Stimulated activated CD4-positive, alpha-beta T cell treated with anti-CD3 and anti-CD28 coated beads, TNF-alpha, amount 100 ng/mL, for 48 hours (primary cell): ENCODE measurements at places on chromosomes 2 and 18.

GRCh38 chr2:232892843-232893242, 22.8 kb downstream of the SNORC start:
- no peak for DNase-seq

- DNase-seq = no peak
Observed at GRCh38 chr18:50839341-50839740, 19.5 kb upstream of the MRO start.

DNA sequence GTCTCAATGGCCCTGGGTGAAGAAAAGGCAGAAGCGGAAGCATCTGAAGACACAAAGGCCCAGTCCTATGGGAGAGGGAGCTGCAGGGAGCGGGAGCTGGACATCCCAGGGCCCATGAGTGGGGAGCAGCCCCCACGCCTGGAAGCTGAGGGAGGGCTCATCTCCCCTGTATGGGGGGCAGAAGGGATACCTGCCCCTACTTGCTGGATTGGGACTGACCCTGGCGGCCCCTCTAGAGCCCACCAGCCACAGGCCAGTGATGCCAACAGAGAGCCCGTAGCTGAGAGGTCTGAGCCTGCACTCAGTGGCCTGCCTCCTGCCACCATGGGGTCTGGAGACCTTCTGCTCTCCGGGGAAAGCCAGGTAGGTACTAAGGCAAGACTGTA, 13.2 kb downstream of the CEP68 start:
- DNase-seq = no peak

DNA sequence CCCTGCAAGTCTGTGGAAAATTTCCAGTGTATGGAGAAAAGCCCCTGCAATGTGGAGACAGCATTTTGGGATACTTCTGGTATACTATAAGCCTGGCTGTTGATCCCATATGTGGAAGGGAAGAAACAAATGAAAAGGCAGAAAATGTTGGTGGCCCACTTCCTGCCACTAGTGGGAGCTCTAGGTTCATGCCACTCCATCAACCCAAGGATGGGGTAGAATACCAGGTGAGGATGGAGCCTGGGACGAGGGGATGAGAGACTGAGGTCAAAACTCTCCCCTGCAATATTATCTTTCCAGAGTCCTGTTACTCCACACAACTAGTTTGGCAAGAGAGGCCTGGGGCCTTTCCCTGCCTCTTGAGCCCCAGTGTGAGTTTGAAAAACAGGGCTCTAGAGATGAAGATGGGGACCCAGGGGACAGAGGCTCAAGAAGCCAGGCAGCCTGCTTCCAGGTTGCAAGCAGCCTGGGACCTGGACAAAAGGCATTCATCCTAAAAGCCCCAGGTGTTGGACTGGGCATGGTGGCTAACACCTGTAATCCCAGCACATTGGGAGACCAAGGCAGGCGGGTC, 31.9 kb downstream of the BMP10 start:
- DNase-seq = peak; percentile 16

DNA sequence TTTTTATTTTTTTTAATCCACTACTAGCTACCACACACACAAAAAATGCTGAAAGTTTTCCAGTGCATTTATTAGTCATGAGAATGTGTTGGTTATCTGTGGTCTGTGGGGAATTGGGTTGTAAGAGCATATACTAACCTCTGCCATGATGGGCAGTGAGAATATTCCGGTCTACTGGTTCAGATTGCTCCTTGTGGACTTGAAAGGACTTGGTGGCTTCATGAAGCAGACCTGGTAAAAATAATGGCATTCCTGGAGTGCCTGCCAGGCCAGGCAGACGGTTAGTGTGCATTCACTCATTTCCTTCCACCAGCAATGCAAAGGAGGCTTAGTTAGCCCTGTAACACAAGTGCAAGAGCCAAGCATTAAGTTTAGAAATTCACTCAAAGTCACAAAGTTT, 150.8 kb downstream of the THSD7B start:
- DNase-seq = no peak

DNA sequence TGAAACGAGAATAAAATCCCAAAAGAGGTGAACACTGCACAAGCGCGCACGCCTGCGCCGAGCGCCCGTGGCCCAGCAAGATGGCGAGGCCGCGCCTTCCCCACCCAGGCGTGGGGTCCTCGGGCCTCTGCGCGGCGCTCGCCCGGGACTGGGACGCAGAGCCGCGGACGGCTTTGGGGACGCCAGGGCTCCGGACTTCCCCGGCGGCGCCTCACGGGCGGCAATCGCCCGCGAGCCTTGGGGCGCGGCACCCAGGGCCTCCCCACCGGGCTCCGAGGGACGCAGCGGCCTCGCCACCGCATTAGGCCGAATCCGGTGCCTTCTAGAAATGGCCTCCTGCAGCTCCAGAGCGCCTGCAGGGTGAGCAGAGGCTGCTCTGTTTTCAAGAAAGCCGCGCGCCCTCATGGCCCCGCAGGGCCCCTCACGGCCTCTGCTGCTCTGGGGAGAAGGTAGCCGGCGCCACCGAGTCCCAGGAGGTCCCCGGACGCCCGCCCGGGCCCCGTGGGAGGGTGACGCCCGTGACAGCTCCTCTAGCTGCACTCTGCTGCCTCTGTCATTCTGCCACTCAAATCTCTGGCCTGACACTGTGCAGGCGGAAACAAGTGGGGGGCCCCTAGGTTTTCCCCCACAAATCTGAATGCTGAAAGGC, 35.9 kb upstream of the POMC start:
- no peak for DNase-seq

DNA sequence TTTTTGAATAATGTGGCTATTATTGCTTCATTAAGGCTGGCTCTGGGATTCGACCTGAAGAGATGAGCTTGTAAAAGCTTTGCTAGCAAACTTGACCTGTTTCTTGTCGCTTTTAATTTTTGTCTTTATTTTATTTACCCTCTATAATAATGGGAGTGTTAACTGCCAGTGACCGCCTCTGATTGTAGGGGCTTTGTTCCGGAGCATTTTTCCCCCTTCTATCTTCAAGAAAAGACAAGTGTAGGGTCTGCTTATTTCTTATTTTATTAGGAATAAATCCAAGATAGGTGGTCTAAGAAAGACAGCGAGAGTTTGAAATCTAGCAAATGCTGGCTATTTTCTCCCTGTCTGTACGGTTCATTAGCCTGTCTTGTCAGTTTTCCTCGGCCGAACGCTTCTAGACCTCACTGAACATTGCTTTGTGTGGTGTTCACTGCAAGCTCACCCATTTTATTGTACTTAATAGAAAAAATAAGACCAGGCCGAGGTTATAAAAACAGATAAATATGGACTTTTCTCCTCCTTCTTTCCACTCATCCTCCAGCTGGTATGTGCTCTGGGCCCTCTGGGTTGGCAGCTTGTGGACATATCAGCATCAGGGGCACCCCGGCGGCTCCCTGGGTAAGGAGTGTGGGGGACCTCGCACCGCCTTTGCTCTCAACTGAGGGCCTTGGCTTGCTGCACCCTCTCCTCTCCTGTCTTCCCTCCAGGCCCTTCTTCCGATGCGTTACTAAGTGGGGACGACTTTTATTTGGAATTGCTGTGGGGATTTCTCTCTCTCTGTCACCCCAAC, 8.5 kb downstream of the MEIS1 start:
- no peak for DNase-seq

DNA sequence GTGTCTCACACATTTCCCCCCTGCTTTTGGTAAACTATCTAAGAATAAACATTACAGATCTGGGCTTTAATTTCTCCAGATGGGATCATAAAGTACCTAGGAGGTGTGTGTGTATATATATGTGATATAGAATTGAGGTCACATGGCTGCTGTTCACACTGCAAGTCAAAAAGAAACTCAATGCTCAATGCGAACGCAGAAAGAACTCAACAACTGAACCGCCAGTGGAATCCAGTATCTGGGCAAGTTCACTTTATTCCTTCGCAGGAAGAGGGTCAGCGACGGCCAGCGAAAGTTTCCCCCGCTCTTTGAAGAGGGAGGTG, 17.7 kb downstream of the POU3F3 start:
- DNase-seq = no peak

DNA sequence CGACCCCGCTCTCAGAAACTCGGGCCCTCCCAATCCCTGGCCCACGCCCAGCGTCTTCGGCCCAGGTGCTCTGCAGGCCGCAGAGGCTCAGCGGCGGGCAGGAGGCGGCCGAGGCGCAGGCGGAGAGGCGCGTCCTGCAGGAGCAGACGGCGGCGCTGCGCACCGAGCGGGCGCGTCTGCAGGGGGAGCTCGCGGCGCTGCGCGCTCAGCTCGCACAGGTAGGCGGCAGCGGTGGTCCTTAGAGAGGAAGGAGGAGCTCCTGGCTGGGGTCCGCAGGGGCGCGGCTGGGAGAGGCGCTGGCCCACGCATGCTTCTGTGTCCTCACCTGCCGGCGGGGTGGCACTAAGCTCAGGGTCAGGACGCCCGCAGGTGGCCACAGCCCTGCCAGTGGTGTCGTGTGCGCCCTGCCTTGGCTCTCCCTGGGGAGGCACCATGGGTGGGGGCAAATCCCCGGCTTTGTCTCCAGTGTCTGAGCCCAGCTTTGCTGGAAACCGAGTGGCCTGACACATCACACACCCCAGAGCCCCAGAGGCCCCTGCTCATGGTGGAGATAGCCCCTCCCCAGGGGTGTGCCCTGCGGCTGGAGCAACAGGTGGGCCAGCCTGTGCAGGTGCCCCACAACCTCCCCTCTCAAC, 14.9 kb upstream of the SNED1 start:
- no peak for DNase-seq

DNA sequence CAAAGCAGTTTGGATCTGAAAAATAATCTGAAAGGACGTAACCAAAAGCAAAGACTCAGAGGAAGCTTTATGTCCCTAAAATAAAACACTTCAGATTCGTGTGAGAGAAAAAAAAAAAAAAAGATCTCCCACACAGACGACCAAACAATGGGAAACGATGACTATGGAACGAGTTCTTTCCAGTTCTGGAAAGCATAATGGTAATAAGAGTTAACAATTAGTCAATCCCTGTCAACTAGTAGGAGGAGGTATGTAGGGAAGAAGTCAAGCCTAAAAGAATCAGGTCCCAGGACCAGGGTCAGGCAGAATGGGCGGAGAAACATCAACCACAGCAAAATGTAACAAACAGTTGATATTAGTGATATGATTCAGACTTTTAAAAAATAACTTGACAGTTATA, 170.3 kb upstream of the SETBP1 start:
- no peak for DNase-seq

GRCh38 chr2:191950132-191950874, 103.4 kb upstream of the CAVIN2 start:
- no peak for DNase-seq

GRCh38 chr2:163528640-163529217, 207.1 kb downstream of the FIGN start:
- no peak for DNase-seq

DNA sequence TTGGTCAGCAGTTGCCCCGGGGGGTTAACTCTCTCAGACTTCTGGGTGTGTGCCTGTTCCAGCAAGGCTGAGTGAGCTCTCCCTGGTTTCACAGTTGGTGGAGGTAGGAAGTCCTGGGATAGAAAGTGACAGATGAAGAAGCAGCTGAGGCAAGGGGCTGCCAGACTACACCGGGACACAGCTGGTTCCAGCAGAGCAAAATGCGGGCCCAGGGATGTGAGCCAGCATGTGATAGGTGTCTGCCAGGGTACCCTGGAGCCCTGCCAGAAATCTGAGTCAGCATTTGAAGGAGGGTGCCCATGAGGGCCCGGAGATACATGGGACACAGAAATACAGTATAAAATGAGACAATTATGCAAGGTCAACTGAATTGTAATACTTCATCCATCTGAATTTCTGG, 79.3 kb upstream of the LGALSL start:
- DNase-seq = no peak

GRCh38 chr2:241047253-241048010, 49.0 kb downstream of the SNED1 start:
- DNase-seq = no peak

DNA sequence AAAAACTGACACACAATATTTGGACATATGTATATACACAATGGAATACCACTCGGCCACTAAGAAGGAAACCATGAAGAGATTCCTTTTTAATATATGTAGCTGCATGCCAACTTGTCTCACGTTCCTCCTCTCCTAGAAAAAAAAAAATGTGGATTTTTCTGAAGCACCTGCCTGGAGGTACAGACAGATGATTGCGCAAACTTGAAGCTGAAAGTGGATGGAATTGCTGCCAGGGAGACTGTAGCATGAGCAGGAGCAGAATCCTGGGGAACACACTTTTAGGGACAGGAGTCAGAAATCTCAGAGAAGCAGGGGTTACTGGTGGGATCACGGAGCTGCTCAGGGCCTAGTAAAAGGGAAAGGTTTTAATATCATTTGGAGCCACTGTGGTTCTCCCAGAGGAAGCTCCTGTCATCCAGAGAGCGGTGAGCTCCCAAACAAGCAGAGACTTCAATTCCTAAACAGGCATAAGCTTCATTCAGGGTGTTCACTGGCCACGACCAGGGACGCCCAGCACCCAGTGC, 640 bp upstream of the SPR start:
- DNase-seq = no peak

DNA sequence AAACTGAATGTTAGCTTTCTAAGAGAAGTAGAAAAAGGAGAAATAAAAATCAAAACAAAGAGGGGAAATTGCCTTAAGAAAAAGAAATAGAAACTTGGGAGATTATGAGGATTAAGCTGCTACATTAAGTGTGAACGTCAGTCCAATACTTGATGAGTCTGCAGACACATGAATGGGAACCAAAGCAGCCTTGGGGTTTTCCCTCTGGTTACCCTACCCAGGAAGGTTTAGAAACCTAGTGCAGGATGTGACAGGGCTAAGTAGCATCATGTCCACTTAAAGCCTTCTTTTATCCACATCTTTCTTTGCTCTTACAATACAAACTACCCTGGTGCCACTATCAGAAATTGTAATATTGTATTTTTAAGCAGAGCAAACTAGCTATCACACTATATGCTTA, 22.3 kb downstream of the SLC35F5 start:
- DNase-seq = no peak

- no peak for DNase-seq
Observed at GRCh38 chr2:112713926-112714325, 6.9 kb upstream of the NT5DC4 start.

DNA sequence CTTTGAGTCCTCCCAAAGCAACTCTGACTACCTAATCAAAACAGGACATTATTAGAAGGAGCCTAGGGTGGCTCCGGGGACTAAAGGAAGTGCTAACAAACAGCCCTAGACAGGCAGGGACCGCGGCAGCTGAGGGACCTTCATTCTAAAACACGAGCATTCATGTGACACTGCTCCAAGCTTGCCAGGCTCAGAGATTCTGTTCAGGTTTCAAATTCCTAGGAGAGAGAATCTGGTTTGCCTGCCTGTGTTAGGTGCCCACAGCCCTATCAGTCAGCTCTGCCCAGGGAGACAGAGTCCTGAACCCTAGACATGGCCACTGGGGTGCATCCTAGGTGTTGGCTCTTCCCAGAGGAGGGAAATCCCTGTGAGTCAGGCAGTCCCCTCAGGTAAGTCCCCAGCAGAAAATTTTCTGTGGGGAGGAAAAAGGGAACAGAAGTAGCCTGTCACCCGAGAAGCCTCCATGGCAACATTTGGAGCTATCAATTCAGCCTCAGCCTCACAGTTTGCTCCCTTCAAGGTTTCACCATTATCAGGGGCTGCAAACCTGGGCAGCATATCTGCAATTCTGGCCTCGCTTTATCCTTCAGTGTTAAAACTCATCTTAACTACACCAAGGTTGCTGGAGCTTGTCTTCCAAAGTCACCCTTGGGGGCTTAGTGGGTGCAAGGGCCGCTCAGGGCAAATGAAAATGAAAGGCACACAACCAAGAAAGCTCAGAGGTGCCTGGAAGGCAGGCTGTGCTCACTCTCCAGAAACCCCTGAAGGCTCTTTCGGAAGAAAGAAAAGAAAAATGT, 28.6 kb downstream of the PCBP1 start:
- DNase-seq = no peak
